Calu3 (cell line): ENCODE measurements at places on chromosomes 1 and 21. TPM values are rescaled to one million over a fixed set of nuclear protein-coding genes. Genes with fewer than 3 reads are reported as not detected.

IFI16 gene
- 52.8 and 84.5 TPM in 2 replicates for total RNA-seq

DNA sequence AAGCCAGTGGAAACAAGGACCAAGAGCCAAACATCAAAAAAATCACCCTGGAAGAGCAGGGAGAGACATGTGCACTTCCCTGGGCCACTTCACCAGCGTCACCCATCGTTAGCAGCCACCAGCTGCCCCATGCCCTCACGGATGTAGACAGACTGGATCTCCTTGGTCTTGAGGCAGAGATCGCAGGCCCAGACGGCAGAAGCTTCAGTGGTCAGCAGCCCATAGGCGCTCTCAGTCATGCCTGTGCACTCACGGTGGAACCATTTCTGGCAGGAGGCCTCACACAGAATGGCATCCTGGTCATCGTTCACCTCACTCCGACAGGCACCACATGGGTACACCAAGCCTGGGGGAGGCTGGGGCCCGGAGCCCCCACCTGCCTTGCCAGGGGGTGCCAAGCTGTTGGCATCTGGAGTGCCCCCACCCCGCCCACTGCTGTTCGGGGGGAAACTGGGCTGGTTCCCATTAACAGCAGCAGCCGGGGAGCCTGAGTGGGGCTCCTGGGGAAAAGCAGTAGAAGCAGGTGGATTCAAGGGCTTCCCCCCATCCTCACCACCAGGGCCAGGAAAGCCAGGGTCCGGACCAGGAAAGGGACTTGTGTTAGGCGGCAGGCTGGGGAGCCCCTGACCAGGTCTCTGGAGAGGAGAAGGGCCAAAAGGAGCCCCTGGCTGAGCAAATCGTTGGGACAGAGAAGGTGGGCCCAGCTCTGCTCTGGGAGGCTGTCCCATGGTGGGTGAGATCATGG is 2.7 kb downstream of the PYGO2 start:
- H3K36me3 ChIP-seq, result peaks cover 86% of the 10 kb centered on the region
- peaks cover 53% of the 10 kb centered on the region for H3K4me1 ChIP-seq
- no peak overlapping the region for H3K27ac ChIP-seq
- H3K4me3 ChIP-seq, result peak overlapping the region; percentile 85

- no peak overlapping the region for H3K27ac ChIP-seq
- H3K36me3 ChIP-seq, result no peaks in the 10 kb centered on the region
- H3K4me3 ChIP-seq, result no peak overlapping the region
Measured at GRCh38 chr1:12152113-12152891, 14.5 kb upstream of the TNFRSF1B start.

AVPR1B gene
- total RNA-seq, result not detected in 2 replicates

PIGR gene
- 250 and 367 TPM in 2 replicates for total RNA-seq

DNA sequence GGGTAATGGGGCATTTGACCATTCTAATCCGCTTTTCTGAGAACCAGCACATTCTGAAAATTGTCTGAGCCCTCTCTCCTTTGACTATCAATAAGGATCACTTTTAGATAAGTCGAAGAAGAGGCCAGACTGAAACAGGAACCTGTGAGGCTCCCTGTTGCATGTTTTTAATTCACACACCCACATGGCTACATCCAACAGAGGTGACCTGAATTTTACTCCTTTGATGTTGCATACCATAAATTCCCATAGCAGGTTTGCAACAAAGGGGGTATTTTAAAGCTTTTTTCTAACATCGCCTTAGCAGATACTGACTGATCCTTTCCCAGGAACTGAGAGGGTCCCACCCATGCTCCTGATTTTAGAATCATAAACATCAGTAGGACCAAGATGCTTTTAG is 450.8 kb downstream of the USP25 start:
- H3K4me1 ChIP-seq, result no peaks in the 10 kb centered on the region
- no peak for DNase-seq
- no peaks in the 10 kb centered on the region for H3K27me3 ChIP-seq
- H3K4me3 ChIP-seq, result no peak overlapping the region
- H3K36me3 ChIP-seq, result no peaks in the 10 kb centered on the region

DNA sequence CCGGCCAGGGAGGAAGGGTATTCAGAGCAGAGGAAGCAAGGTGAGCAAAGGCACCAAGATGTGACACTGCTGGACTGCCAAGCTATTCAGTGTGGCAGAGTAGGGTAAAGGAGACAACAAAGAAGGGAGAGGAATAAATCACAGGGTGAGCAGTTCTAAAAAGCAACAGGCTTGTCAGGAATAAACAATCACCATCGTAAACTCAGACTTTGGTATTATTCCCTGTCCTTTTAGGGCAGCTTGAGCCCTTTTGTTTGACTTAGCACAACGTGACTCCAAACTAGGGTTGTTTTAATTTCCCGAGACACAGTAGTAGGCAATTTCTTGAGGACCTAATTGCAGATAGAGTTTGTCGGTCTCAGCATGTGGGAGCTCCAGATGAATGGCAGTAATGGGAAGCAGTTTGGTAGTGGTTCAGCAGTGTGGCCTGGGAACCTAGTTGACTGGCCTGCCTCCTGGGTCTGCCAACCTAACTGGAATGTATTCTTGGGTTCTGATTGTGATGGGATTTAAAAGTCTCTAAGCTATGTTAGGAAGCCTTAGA is 4.3 kb downstream of the CR1L start:
- no peak overlapping the region for H3K4me3 ChIP-seq
- H3K27me3 ChIP-seq, result peaks cover 29% of the 10 kb centered on the region
- peaks cover 25% of the 10 kb centered on the region for H3K4me1 ChIP-seq
- H3K27ac ChIP-seq, result peak overlapping the region; percentile 22
- DNase-seq, result no peak

- no peak overlapping the region for H3K27ac ChIP-seq
- H3K4me1 ChIP-seq, result no peaks in the 10 kb centered on the region
- no peak for DNase-seq
- H3K4me3 ChIP-seq, result no peak overlapping the region
- no peaks in the 10 kb centered on the region for H3K36me3 ChIP-seq
Measured at GRCh38 chr1:220954321-220955075, 75.3 kb downstream of the HLX start.

DNA sequence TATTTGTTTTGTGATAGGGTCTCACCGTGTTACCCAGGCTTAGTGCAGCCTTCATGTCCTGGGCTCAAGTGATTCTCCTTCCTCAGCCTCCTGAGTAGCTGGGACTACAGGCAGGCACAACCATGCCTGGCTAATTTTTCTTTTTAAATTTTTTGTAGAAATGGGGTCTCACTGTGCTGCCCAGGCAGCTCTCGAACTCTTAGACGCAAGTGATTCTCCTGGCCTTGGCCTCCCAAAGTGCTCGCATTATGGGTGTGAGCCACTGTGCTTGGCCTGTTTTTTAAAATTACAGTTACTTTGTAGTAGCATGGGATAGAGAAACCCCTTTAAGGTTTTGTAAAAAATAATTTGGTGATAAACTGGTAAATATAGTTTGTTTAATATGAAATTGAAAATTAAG is 69.9 kb downstream of the RPS6KC1 start:
- DNase-seq, result no peak
- H3K36me3 ChIP-seq, result no peaks in the 10 kb centered on the region
- no peak overlapping the region for H3K27ac ChIP-seq
- H3K4me3 ChIP-seq, result no peak overlapping the region
- no peaks in the 10 kb centered on the region for H3K27me3 ChIP-seq
- H3K4me1 ChIP-seq, result peaks cover 52% of the 10 kb centered on the region

DNA sequence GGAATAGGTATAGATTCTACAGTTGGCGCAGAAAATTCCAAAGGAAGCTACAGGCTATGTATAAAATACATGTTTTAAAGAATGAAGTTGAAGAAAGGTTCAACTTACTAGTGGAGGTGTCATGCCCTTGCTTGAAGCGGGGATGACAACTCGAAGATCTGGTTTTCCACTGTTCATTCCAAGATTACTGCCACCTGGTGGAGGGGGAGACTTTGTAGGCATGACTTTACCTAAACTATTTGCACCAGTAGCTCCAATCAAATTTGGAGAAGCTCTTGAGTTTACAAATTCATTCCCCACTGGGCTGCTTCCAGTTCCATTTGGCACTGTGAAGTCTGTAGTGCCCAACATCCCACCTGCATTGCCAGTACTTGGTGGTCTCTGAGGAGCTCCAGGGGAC is 81.7 kb downstream of the AXDND1 start:
- H3K4me1 ChIP-seq, result no peaks in the 10 kb centered on the region
- H3K27ac ChIP-seq, result peak overlapping the region; percentile 25
- H3K27me3 ChIP-seq, result no peaks in the 10 kb centered on the region

KIAA1614 gene
- 0.19 and 0.27 TPM in 2 replicates for total RNA-seq

GRCh38 chr1:76186554-76187170 is 112.1 kb downstream of the ST6GALNAC3 start:
- no peak overlapping the region for H3K27ac ChIP-seq
- no peak overlapping the region for H3K4me3 ChIP-seq
- no peaks in the 10 kb centered on the region for H3K4me1 ChIP-seq
- H3K36me3 ChIP-seq, result no peaks in the 10 kb centered on the region
- peaks cover 24% of the 10 kb centered on the region for H3K27me3 ChIP-seq

- no peak overlapping the region for H3K27ac ChIP-seq
- H3K27me3 ChIP-seq, result no peaks in the 10 kb centered on the region
- H3K4me3 ChIP-seq, result no peak overlapping the region
- DNase-seq, result no peak
Measured at GRCh38 chr21:34679051-34679450, 10.3 kb downstream of the CLIC6 start.

GRCh38 chr1:202037706-202038296 is 27.4 kb downstream of the ELF3 start:
- H3K4me1 ChIP-seq, result peaks cover 70% of the 10 kb centered on the region
- no peak for DNase-seq
- H3K27ac ChIP-seq, result no peak overlapping the region
- peaks cover 12% of the 10 kb centered on the region for H3K36me3 ChIP-seq
- no peak overlapping the region for H3K4me3 ChIP-seq

F3 gene
- total RNA-seq, result 344 and 387 TPM in 2 replicates

DNA sequence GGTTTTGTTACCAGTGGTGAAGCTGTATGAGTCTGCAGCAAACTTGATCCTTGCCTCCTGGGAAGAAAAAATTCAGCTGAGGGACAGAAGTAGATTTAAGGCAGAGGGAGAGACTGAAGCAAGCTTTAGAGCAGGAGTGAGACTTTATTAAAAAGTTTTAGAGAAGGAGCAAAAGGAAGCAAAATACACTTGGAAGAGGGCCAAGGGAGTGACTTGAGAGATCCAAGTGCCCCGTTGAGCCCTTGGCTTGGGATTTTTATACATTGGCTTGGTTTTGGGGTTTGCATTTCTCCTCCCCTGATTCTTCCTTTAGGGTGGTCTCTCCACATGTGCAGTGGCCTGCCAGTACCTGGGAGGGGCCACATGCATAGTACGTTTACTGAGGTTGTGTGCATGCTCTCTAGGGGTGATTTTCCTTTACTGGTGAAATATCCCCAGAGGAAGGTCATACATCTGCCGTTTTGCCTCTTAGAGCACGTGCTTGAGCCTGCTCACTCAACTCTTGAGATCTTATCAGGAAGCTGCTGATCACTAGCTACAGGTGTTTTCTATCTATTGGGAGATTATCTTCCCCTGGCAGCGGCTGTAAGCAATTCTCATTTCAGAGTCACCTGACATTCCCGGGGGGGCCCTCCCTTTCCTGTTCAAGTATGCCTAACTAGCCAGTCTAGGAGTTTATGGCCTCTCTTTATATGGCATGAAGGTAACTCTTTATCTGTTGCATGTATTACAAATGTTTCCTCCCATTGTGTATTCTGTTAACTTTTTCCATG is 20.3 kb downstream of the FASLG start:
- no peaks in the 10 kb centered on the region for H3K4me1 ChIP-seq
- no peaks in the 10 kb centered on the region for H3K27me3 ChIP-seq

DNA sequence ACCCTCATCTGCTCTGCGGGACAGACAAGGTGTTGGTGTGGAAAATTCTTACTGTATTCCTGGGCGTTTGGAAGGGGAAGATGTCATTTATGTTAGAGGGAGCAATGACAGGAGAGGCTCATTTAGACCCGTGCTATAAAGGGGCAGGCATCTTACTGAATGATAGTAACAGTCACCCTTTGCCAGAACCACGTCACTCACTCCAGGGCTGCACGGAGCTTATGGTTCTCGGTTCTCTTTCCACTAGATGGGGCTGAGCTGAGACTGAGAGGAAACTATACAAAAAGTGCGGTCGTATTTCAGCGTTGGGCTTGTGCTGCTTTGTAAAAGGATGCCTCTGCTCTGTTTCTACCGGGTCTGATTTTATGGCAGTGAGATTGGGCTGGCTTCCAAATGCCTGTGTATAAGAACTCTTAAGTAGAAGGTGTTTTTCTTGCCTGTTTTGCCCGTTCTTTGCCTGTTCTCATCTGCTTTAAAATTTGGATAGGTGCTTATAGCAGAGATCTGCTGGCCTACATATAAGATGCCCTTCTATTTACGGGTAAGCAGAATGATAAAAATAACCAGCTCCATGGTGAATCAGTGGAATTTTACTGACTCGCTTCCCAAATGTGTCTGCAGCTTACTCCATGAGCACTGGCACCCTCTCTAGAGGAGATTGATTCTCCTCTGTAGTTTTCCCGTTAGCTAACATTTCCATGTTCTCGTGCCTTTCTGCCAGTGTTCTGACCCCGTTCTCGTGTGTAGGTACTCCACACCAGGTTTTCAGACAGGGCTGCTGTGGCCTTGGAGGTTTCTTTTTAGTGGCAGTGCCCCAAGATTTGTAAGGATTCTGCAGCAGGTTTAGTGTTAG is 55.9 kb downstream of the MRPS6 start:
- peaks cover 1% of the 10 kb centered on the region for H3K36me3 ChIP-seq
- no peak for DNase-seq
- peaks cover 9% of the 10 kb centered on the region for H3K4me1 ChIP-seq
- H3K27me3 ChIP-seq, result no peaks in the 10 kb centered on the region
- no peak overlapping the region for H3K4me3 ChIP-seq

DNA sequence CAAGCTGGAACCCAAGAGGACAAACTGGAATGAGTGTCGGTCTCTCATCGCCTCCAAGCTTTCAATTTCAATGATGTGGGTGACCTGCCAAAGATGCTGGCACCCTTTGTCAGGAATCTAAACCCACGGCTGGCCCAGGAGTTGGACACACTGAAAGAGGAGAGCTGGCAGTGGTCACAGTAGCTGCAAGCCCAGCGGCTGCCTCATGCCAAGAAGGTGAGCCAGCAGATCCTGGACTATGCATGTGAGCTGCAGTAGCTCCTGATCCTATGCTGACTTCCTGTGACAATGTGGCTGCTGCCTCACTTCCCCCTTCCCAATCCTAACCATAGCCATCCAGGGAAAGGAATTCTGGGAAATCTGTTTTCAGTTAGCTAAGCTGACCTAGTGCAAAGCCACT is 117.0 kb upstream of the VAV3 start:
- no peak overlapping the region for H3K27ac ChIP-seq
- DNase-seq, result no peak
- peaks cover 52% of the 10 kb centered on the region for H3K27me3 ChIP-seq
- no peak overlapping the region for H3K4me3 ChIP-seq

DNA sequence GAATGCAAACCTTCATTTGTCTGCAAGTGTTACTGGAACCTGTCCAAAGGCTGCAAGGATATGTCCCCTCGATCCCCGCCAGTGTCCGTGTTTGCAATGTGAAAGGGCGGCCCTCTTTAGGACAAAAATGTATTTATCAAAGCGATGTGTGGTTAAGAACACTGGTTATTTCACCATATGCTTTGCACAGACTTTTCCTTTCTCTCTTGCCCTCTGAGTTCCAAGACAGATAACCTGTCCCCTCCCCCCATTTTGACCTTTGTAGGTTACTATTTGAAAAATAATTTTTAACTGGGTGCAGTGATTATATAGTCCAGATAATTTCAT is 1.8 kb downstream of the CHRM3 start:
- peaks cover 24% of the 10 kb centered on the region for H3K27me3 ChIP-seq
- peaks cover 20% of the 10 kb centered on the region for H3K36me3 ChIP-seq
- peaks cover 10% of the 10 kb centered on the region for H3K4me1 ChIP-seq
- H3K27ac ChIP-seq, result no peak overlapping the region
- H3K4me3 ChIP-seq, result peak overlapping the region; percentile 75
- no peak for DNase-seq

GRCh38 chr21:28910280-28910887 is 82.3 kb downstream of the LTN1 start:
- H3K4me1 ChIP-seq, result no peaks in the 10 kb centered on the region
- DNase-seq, result no peak
- H3K36me3 ChIP-seq, result no peaks in the 10 kb centered on the region
- no peak overlapping the region for H3K4me3 ChIP-seq

- H3K27me3 ChIP-seq, result no peaks in the 10 kb centered on the region
- no peak for DNase-seq
- no peak overlapping the region for H3K4me3 ChIP-seq
Measured at GRCh38 chr1:221626041-221626440, 115.8 kb downstream of the DUSP10 start.
